ENCODE measurements at places on chromosomes 13 and 19.

- peak; percentile 60 for DNase-seq
These were observed 17.4 kb upstream of the FEM1A start for GRCh38 chr19:4774136-4774535.

- DNase-seq = no peak
These were observed 90.5 kb upstream of the AKAP11 start for GRCh38 chr13:42181381-42181953.

GRCh38 chr13:44989941-44990340, 603 bp downstream of the GPALPP1 start:
- no peak for DNase-seq

- DNase-seq = no peak
These were observed 3.2 kb downstream of the SYDE1 start for GRCh38 chr19:15110418-15110815.

- DNase-seq = peak; percentile 72
These were observed 128.4 kb downstream of the DPF1 start for GRCh38 chr19:38095411-38096308.

DNA sequence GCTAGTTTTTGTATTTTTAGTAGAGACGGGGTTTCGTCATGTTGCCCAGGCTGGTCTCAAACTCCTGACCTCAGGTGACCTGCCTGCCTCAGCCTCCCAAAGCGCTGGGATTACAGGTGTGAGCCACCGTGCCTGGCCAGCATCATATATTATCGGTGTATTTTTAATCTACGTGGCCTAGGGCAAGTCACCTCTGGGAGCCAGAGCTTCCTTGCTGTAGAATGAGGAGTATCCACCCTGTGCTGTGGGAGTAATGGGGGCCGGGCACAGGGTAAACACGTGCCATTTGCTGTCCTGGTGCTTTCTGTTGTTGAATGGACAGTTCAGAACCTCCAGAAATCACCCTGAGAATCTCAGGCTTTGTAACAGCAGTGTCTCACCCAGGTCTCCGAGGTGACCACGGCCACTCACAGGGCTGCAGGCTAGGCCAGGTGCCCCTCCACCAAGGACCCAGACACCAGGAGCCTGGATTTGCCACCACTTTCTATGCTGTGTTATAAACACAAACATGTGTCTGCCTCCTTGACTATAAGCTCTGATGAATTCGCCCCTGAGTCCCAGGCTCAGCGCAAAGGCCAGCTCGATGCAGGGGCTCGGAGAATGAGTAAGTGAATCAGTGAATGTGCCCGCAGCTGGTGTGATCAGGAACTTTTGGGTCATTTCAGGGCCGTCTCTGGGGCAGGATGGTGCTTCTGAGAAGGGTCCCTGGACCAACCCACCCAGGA, 22.7 kb downstream of the POP4 start:
- DNase-seq = no peak

- no peak for DNase-seq
These were observed 3.9 kb downstream of the COG3 start for GRCh38 chr13:45468635-45469034.

DNA sequence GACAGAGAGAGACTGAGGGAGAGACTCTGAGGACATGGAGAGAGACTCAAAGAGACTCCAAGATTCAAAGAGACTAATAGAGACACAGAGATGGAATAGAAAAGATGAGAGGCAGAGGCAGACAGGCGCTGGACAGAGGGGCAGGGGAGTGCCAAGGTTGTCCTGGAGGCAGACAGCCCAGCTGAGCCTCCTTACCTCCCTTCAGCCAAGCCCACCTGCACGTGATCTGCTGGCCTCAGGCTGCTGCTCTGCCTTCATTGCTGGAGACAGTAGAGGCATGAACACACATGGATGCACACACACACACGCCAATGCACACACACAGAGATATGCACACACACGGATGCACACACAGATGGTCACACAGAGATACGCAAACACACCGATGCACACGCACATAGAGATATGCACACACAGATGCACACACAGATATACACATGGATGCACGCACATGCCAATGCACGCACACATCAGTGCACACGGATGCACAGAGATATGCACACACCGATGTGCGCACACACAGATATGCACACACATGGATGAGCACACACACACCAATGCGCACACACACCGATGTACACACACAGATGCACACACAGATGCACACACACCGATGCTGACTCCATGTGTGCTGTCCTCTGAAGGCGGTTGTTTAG, 3.3 kb upstream of the F10 start:
- no peak for DNase-seq

DNA sequence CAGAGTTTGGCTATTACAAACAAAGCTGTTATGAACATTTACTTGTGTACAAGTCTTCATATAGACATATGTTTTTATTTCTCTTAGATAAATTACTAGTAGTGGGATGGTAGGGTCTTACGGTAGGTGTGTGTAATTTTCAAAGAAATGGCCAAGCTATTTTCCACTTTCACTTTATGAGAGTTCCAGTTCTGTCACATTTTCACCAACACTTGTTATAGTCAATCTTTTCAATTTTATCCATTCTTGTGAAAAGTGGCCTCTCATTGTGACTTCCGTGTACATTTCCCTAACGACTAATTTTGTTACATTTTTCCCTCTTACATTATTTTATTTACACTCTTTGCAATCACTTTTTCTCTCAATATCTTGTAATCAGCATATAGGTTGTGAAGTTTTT, 18.3 kb downstream of the MBD3L1 start:
- no peak for DNase-seq

DNA sequence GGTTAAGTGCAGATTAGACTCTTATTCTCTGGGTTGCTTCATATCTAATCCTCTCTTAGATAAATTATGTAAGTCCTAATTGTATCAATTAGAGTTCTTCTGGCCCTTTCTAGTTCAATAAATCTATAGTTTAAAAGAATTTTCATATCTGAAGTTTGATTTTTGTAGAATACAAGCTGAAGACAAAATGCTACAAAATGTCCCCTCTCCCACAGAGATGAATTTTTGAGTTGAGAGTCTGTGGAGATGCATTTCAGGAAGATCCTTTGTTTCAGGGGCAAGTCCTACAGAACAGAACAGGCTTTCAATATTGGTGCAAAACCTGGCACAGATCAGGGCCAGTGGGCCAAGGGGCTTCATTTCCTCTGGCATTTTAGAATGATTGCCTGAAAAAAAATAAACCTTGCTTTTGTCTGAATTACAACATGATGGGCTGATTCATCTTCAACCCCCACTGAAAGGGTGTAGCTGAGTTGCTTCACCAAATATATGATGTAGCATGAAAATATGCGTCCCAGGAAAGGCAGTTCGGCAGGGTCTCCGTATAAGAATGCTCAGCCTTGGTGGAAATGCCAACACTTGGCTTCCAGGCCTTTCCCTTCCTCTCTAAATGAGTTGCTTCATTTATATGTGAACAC, 6.4 kb upstream of the IPO5 start:
- DNase-seq = no peak

GRCh38 chr13:79647533-79647932, 166.6 kb downstream of the NDFIP2 start:
- no peak for DNase-seq

DNA sequence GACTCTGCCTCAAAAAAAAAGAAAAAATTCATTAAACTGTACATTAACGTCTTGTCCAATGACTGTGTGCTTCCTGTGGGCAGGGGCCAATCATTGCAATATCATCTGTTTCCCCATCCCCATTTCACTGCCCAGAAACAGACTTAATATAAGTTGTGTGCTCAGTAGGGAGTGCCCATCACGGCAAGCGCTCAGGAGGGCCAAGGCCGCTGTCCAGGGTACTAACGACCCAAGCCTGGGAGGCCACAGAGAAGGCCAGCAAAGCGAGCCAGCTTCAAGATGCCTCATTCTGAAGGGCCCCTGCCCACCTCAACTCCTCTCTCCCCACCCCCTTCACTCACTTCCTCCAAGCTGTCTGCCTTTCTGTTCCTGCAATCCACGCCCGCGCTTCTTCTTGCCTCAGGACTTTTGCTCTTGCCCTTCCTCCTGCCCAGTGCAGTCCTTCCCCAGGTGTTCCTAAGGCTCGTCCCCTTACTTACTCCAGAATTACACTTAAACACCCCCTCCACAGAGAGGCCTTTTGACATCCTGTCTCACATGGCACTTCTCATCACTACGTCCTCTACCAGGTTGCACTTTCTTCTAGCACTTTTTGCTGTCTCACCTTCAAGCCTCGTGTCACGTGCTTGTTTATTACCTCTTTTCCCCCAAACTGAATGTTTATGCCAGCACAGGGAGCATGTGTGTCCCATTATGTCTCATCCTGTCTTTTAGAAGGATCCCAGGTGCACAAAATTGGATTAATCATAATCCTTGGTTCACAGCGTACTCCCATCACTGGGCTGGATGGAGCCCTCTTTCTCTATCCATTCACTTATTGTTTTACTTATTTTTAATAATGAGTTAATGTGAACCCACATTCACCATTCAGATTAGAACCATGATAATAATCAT, 11.3 kb upstream of the POU2F2 start:
- DNase-seq = peak; percentile 34

DNA sequence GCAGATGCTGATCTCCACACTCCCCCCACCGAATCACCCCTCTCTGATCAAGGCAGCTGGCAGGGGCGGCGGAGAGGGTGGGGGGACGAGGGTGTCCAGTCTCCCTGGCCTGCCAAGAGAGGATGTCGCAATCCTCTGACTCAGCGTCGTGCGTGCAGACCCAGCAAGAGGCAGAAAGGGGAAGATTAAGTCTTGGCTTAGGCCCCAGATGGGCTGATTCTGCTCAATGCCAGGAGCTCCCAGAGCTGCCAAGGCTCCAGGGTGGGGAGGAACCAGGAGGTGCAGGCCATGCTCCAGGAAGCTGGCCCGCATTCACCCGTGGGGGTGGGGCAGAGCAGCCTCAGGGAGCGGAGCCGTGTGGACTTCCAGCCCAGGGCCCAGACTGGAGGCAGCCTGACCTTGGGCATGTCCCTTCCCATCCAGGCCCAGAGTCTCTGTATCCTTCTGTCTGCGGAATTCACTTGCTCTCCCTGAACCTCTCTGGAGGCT, 6.6 kb upstream of the BCL3 start:
- DNase-seq = no peak

DNA sequence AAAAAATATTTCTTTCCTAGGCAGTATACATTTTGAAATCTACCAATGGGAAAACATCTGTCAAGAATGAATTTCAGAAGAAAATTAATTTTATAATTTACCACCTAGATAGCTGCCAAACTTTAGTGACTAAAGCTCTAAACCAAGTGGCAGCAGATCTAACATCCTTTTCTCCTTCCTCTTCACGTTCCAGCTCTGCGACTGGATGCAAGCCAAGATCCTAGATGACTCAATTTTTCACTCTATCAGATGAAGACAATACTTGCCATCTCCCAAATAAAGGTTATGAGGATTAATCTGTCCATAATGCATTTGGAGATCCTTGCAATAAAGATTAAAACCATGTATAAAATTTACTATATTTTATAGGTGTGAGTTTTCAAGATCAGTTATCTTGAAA, 66.7 kb upstream of the MIR17HG start:
- no peak for DNase-seq

- no peak for DNase-seq
These were observed 20.2 kb downstream of the MED26 start for GRCh38 chr19:16607819-16608218.

DNA sequence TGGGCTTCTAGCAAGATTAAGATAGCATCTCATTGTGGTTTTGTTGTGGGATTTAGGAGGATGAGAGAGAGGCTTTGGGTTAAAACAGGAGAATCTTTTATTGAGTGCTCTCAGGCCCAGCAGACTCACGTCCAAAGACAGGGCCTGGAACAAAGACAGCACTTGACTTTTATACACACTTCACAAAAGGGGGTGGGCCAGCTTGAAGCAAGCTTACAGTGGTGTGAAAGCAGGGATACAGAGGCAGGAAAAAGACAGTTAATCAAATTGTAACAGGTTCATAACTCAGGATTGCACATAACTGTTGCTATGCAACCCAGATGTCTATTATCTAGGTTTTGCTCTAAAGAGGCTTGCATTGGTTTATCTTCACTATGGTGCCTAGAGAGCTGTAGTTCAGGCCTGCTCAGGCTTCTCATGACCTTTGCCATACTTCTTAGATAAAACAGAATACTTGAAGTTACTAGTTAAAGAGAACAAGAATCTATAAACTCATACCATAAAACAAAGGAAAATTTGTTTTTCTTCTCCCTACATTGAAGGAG, 42.2 kb upstream of the CEACAM21 start:
- no peak for DNase-seq

- no peak for DNase-seq
These were observed 386.6 kb downstream of the DIAPH3 start for GRCh38 chr13:59776924-59777690.

DNA sequence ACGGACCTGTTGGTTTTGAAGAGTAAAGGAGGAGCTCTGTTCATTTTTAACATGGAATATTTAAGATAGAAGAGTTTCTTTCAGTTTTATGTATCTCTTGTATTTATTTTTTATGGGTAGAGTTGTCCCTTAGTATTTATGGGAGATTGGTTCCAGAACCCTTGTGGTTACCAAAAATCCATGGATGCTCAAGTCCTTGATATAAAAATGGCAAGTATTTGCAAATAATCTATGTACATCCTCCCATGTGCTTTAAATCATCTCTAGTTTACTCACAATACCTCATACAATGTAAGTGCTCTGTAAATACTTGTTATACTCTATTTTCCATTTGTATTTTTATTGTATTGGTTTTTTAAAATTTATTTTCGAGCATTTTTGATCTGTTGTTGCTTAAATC, 63.1 kb downstream of the TM9SF2 start:
- DNase-seq = no peak

DNA sequence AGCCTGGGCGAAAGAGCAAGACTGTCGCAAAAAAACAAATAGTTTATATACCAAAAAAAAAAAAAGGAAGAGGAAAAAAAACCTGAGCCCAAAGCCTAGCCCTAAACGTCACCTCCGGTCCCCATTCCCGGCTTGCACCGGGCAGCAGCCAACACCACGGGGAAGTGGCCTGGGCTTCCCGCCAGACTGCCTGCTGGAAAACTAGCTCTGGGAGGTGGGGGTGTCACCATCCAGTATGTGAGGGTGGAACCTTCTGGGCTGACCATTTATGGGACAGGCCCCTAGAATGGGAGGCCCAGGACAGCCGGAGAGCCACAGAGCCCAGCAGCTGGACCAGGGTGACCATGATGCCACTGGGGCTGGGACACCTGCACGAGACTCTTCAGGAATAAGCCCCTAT, 37.3 kb downstream of the IL12RB1 start:
- DNase-seq = no peak

DNA sequence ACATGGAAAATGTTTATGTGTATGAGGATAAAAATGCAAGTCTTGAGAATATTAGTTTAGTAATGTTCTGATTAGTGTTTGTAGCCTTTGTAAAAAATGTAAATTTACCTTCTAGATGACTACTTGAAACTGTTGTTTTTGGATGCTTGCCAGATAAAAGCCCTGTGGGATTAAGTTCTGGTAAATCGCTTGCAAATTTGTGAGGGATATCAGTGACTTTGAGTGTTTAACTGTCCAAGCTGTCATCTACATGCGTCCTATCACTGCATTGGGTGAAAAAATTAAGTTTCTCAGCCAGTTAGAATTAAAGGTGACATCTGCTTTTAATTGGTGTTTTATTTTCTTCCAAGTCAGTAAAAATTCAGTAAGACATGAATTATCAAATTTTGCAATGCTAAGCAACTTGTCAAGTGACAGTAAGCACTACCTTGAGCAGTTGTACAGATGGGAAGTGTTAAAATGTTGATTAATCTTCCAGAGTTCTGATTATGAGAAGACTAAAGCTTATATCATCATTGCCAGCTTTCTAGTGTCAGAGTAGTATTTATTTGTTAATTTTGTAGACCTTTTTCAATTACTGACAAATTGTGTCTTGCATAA, 88.0 kb downstream of the PCCA start:
- DNase-seq = no peak

Data from retina (tissue), 1 donor.